ENCODE measurements at places on chromosomes 16 and 17.

DNA sequence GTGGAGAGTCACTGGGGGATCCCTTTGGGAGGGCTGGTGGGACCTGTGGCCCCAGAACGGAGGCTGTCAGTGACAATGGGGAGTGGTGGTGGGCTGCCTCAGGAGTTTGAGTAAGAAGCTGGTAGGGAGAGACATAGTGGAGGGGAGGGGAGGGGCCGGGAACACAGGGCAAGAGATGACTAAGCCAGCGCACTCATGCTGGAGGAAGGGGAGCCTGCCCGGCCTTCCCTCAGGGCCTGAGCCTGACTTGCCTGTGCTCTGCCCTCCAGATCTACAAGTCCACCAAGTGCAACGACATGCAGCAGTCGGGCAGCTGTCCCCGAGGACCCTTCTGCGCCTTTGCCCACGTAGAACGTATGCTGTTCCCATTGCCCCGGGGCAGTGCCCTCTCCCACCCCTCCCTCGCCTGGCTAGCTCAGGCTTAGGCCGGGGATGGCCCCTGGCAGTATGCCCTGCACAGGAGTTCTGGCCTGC lies 29.3 kb downstream of the UNC13D start:
- no peak for DNase-seq

- no peak for DNase-seq
These were observed 870 bp upstream of the TAC4 start for GRCh38 chr17:49848739-49849138.

DNA sequence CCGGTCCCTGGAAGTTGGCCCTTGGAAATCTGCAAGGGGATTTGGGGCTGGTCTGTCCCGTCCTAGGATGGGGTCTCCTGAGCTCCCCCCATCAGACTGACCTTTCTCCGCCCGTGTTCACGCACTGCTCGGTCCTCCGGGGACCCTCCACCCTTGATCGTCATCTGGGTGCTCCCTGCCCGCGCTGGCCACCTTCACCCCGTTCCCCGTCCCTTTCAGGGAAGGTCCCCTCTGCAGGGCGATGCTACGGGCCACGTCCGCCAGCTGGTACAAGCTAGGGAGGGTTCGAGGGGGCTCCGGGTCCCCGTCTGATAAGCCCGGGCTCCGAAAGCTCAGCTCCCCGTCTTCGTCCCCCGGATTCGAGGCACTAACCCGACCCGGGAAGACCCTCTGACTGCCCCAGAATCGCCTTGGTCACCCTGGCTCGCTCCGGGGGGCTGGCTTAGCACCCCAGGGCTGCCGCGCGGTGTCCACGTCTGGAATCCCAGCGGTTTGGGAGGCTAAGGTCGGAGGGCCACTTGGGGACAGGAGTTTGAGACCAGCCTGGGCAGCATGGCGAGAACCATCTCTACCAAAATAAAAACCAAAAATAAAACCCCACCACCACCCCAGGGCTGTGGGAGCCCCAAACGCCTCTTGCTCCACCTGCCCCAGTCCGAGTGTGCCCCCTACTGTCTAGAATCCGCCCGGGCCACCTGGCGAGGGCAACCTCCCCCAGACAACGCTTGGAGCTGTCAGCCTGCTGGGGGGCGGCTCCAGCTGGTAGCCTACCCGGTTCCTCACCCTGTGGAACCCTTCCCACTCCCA lies 1.1 kb upstream of the SLC43A2 start:
- peak; percentile 85 for DNase-seq

DNA sequence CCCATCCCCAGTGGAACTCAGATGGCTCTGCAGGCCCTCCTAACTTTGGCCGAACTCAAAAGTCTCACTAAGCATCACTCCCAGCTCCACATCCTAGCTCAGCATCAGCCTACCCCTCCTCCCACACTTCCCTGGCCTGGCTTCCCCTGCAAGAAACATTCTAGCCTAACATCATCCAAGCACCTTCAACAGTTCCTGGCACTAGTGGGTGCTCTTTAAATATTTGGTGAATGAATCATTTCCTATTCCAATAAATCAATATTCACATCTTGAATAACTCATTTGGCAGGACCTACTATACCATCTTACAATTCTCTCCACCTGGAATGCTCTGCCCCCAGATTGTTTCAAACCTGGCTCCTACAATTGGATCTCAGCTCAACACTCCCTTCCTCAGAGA lies 11.0 kb upstream of the BBS2 start:
- DNase-seq, result no peak

- DNase-seq, result no peak
These were observed 1034.5 kb upstream of the EEF2KMT start for GRCh38 chr16:6132121-6132520.

DNA sequence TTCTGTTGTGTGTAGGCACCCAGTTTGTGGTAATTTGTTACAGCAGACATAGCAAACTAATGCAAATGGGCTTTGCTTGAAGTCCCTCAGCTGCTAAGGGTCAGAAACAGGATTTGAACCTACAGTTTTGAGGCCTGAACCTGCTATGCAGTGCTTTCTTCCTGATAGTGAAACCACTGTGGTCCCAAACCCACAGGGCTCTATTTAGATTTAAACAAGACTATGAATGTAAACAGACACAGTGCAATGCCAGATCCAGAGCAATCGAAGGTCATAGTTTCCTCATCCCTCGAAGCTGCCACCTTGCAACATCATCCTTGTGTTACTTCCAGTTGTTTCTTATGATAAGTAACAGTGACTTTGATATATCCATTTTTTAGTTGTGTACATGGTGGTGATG lies 630.2 kb downstream of the WWOX start:
- DNase-seq, result no peak

DNA sequence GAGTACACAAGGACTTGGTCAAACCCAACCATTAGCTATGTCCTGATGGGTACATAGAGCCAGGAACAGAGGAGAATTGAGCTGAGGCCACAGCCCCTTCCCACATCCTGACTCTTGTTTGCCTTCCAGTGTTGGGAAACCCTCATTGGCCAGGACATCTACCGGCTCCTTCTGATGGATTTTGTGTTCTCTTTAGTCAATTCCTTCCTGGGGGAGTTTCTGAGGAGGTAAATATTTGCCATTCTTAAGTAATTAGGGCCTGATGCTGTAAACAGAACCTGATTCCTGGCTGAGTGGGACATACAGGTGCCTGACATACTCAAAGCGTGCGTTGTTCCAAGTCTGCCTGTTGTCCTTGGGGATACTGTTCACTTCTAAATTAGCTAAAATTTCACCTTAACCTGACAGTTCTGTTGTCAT lies 42.6 kb downstream of the GDE1 start:
- DNase-seq, result no peak

- peak; percentile 73 for DNase-seq
These were observed 15.3 kb downstream of the NLK start for GRCh38 chr17:28057731-28058246.

- DNase-seq, result peak; percentile 23
These were observed 198.6 kb downstream of the AATF start for GRCh38 chr17:37147301-37147812.

DNA sequence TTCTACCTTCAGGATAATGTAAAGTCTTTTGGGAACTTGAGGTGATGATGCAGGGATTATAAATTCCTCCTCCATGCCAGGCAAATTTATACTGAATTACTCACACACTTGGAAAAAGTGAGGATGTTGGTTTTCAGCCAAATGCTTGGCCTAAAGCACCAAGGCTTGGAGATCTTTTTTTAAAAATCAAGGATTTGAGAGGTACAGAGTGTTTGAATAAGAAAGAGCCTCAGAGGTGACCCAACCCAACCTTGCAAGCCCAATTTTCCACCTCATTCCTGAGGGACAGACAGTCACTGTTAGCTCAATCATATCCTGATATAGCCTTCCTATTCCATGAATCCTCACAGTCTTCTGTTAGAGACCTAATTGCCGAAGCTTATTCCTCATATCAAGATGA lies 14.0 kb downstream of the GRIN2A start:
- no peak for DNase-seq

DNA sequence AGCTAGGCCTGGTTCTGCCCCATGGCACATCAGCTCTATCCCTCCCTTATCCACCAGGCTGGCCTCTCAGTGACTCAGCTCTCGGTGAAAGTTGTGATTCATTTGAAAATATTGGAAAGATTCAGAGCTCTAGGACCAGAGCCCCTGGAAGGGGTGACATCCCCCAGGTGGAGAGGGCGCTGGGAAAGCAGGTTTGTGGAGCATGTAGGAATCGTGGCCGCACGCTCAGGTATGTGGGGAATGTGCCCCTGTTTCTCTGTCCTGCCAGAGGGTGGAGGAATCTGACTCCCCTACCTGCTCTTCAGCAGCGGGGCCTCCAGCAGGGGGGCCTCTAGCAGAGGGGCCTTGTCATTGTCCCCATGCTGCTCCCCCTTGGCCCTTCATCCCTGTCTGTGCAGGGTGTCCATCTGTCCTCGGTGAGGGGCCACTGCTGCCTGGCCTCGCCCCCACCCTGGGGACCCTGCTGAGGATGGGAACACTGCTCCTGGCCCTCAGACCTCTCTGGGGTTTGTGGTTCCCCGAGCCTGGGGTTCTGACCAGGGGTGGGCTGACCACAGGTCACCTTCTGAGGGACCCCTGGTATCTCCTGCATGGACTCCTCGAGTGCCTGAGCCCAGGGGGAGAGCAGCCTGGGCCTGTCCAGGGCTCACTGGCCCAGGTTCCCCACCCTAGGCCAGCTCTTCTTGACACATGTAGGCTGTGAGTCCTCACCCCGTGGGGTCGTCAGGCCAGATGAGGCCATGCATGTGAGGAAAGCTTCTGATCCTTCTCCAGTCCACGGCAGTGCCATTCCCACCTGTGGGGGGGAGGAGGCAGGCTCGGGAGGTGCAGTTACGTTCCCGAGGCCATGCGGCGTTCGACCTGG lies 47.5 kb downstream of the NT5M start:
- DNase-seq, result no peak

- no peak for DNase-seq
These were observed 29.6 kb upstream of the MAP3K14 start for GRCh38 chr17:45346216-45347015.

DNA sequence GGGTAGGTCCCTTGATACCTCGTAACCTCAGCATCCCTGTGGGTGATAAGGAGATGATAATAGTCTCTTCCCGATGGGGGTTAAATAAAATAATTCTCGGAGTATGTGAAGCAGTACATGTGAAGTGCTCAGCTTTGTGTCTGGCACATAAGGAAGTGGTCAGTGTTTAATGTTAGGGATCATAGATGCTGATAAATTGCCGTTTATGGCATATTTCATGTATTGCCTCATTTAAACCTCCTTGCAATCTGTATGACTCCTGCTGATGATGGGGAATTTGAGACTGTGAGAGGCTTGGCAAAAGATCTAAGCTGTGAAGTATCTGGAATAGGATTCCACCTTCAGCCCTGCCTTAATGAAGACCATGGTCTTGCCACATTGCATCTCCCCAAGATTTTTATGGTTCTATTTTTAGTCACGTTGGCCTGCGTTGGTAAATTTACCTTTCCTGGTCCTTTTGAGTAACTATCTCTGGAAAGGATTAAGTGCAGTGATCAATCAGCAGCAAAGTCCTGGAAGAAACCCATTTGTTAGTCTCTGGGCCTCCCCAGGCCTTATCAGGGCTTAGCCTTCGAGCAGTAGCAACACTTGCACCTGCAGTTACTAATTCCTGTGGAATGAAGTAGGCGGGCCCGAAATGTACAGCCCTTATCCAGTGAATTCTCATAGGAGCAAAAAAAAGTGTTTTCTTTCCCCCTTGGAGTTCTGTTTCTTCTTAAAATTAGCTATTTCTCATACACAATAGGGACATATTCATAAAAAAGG lies 144.9 kb downstream of the WWOX start:
- no peak for DNase-seq
